ENCODE measurements at places on chromosomes 7 and 10.
A peak's percentile ranks its signal among the peaks of the same experiment; 100 is the strongest.

DNA sequence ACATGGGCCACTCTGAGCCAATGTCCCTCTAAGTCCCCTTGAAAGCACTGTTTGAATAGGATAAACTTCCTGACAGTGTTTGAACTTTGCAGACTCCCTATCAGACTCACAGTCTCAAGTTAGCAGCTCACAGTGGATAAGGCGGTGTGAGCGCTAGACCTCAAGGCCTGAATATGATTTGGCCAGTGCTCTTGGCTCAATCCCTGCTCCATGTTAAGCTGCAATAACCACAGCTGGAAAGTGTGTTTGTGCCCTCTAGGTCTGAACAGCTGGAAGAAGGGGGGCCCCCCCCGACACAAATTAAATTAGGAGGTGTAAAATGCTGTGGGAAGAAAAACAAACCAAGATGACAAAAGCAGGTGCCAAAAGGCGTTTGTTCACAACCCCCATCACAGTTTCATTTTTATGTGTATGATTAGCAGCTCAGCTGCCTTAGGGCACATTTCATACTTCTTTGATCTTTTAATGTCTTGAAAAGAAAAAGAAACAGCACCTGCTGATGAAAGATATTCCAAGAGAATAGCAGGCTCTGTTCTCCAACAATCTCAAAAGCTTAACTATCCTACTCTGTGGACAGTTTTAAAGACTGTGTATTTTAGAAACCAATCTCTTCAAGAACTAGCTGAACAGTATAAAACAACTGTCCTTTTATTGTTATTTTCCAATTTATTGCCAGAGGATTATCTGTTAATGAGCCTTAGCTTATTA lies 167.6 kb downstream of the SNX13 start:
- DNase-seq = no peak

DNA sequence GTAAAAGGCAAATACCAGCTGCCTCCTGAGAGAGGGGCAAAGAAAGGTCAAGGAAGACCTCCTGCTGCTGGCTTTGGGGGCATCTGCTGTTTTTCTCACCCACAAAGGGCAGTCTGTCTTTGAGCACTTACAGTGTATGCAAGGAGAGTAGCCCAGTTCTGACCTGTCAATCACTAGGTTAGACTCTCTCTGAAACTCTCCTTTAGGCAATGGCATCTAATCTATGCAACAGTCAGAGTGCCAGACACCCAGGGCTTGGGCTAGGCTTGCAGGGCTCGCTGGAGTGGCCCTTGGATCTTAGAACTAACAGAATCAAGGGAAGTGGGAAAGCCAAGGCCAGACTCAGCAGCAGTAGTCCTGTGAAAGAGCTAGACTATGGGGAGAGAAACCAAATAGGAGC lies 522.9 kb downstream of the NRG3 start:
- no peak for DNase-seq

DNA sequence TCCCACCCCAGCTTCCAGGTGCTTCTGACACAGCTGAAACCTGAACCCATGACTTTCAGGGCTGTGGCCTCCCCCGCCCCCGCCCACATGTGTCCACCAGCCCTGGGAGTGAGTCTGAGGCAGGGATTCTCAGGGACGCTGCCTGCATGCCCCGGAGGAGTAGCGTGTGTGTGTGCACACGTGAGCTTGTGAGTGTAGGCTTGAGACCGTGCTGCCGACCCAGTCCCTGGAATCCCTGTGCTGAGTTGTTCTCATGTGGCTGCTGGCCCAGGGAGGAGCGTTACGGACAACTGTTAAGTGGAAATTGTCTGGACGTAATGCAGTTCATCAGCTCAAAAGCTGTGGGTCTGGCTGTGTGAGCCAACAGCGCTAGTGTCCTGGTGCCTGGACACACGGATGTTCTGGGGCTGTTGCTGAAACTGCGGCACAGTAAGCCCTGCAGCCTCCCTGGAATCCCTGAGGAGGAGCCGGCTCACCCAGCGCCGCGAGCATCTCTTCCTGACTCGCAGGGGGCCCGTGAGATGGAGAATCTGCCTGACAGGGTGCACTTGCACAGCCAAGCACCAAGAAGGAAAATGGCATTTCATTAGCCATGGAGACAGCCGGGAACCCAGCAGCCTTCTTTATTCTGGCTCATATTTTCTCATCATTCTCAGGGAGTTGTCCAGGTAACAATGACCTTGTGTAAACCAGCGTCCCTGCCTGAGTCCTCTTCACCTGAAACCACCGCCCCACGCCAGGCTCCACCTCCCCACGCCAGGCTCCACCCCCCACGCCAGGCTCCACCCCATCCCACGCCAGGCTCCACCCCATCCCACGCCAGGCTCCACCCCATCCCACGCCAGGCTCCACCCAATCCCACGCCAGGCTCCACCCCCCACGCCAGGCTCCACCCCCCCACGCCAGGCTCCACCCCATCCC lies 603.9 kb downstream of the PTPRN2 start:
- DNase-seq = no peak

DNA sequence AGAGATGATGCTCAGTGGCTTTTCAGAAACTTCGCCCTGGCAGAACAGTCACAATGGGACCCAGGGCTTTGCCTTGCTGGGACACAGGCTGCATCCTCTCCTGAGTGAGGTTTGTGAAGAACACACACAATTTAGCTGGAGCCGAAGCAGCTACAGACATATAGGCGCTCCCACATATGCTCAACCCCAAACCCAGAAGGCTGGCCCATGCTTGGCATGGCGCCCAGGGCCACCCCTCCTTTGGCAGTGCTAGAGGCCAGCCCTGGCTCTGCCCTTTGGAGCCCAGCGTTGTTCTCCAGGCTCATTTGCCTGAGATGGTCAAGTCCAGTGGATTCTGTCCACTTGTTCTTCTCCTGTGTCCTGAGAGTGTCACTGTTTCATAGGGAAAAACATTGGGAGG lies 94.4 kb downstream of the WDFY4 start:
- DNase-seq = no peak

GRCh38 chr7:30430276-30430675 lies 48.3 kb downstream of the NOD1 start:
- no peak for DNase-seq

- DNase-seq = no peak
Measured at GRCh38 chr10:85641479-85642009, 725.1 kb downstream of the GRID1 start.

- no peak for DNase-seq
Measured at GRCh38 chr7:33183504-33183903, 54.1 kb downstream of the BBS9 start.

- peak; percentile 20 for DNase-seq
Measured at GRCh38 chr7:26653430-26654399, 210.7 kb downstream of the SKAP2 start.

DNA sequence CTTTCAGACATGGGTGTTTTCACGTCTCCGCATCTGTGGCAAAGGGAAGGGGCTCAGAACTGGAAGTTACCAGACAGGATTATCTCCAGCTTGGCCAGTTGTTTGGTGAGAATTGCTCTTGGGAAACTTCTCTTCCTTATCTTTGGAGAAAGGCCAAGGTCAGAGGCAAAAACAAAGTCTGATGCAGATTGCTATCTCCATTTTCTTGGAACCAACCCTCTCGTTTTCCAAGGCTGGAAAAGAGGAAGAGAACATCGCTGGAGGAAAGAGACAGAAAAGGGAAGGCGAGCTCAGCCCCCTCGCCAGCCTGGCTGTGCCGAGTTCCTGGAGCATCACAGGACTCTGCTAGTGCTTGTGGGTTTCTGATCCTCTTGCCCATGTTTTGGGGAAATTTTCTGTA lies 396.8 kb upstream of the SHH start:
- no peak for DNase-seq

- no peak for DNase-seq
Measured at GRCh38 chr10:132900211-132900756, 42.1 kb downstream of the CFAP46 start.

DNA sequence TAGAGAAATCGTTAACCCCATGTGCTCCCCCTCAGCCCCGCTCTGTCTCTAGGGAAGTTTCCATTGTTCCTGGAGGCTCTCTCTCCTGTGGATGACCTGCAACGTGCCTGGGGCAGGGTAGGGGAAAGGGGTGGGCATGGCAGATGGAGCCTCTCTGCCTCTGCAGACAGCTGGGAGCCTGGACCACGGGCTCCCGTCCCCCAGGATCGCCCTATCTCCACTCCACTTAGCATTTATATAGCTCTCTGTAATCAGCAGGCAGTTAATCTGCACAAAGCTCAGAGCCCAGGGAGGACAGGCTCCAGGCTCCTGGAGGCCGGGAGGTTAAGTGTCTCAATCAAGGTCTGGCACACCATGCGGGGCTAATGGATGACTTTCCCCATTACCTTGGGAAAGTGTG lies 369.7 kb downstream of the PLXNA4 start:
- DNase-seq = no peak

GRCh38 chr7:140439359-140439758 lies 35.5 kb downstream of the RAB19 start:
- no peak for DNase-seq

- no peak for DNase-seq
Measured at GRCh38 chr7:1404460-1404809, 54.8 kb downstream of the MICALL2 start.

GRCh38 chr10:65903620-65904019 lies 1022.2 kb upstream of the LRRTM3 start:
- no peak for DNase-seq

DNA sequence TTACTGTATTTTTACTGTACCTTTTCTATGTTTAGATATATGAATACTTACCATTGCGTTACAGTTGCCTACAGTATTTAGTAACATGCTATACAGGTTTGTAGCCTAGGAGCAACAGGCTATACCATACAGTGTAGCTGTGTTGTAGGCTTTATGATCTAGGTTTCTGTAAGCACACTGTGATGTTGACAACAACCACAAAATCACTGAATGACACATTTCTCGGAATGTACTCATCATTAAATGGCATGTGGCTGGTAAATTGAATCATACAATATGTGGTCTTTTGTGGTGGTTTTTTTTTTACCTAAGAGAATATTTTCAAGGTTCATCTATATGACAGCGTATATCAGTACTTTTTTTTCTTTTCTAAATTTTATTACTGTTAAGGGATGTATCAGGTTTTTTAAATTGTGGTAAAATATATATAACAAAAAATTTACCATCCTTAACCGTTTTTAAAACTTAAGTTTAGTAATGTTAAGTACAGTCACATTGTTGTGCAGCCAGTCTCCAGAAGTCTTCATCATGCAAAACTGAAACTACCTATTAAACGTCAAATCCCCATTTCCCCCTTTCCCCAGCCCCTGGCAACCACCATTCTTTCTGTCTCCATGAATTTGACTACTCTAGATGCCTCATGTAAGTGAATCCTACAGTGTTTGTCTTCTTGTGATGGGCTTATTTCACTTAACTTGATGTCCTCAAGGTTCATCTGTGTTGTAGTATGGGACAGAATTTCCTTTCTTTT lies 21.5 kb downstream of the BTAF1 start:
- DNase-seq = no peak

- no peak for DNase-seq
Measured at GRCh38 chr10:14560274-14560673, 214.4 kb downstream of the FAM107B start.

DNA sequence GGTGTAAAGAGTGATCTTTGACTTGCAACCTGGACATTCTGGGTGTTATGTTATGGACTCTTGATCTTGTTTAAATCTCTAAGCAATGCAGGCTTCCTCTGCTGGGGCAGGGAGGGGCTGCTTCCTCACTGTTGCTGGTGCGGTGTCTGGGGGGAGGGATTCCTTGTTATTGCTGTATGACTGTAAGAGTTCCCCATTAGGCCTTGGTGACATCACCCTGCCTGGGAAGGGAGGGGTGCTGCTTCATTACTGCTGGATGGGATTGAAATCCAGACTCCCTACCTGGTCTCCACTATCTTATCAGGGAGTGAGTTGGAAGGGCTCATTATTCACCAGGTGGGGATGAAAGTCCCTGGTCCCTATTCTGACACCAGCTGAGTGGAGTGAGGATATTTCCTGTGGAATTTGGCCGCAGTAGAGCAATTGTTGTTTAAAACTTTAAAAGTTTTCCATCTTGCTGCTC lies 8.8 kb downstream of the OGDH start:
- DNase-seq = no peak

- no peak for DNase-seq
Measured at GRCh38 chr7:11450281-11450680, 381.7 kb downstream of the THSD7A start.

DNA sequence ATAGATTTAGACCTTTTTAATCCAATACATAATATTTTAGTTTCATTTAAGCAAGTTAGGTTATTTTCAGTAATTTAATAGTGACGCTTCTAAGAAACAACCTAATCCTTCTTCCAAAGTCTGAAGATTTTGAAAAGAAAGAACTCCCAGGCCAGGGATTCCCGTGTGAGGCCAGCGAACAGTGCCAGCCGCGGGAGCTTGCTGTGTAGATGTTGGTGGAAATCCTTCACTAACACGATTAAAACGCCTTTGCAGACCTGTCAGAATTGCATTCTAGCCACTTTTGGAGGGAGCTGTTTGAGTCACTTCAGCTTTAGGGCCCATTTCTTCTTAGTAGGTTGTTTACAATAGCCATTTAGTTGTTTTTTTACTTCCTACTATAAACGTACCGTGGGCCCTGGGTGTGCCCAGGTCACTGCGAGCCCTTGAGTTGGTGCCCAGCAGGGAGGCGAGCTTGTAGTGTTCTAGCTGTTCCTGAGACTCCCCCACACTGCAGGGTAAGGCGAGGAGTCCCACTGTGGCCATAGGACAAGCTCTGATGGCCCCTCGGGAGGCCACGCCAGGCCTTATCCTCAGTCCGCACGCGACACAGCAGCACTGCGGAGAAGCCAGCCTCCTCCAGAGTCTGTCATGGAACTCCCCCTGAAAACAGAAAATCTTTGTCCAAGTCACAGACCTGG lies 32.3 kb downstream of the PPP2R2D start:
- no peak for DNase-seq

DNA sequence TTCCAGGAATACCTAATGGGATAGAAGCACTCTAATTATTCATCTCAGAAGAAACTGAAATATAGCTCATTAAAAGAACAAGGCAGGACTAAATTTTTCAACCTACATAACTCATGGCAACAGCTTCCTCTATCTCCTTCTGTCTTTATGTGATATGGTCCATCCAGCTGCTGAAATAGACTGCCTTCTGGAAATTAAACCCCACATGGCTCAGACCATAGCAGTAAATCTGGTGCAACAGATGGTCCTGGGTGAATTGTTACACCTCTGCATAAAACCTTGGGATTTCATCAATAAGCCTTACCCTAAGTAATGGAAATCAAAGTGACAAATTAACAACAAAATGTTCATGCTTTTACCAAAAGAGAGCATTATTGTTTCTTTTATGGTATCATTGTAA lies 205.6 kb upstream of the CSTF2T start:
- DNase-seq = no peak

GRCh38 chr10:102312683-102313082 lies 67.4 kb downstream of the GBF1 start:
- no peak for DNase-seq

DNA sequence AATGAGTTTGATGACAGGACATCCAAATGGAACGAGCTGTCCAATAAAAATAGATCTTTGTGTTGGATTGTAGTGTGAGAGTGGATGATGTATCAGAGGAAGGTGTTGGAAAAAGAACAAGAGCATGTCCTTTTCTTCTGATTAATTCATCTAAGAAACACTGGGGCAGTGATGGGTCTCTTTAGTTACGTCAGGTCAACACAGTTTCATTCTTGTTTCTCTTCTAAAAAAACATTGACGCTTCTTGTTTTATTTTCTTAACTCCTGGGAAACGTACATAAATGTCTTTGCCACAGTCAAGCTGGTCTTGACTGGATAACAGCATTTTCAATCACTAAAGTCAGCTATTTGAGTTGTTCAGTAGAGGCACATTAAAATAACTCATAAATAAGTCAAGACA lies 67.0 kb downstream of the PPP1R9A start:
- DNase-seq = no peak

Measured in cerebellar nuclear complex (tissue), 1 donor.